CD14-positive monocyte (primary cell): ENCODE measurements at places on chromosomes 7 and 10.

- DNase-seq, result no peak
Observed at GRCh38 chr10:32171204-32171603, 115.0 kb upstream of the KIF5B start.

DNA sequence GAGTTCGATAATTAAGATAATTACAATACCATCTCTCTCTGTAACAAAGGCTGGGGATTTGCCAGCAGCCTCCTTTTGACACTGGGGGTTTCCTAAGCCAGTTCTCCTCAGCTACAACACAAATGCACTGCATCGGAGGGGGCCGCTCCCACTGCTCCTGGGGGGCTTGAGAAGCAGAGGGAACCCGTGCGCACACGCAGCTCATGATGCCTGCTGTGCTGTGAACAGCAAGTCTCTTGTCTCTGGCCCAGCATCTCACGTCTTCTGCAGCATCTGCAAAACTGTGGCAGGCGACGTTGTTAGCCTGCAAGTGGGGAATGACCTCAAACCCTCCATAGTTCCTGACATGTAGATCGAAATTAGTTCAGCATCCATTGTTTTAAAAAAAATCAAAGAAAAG lies 5.5 kb downstream of the VIPR2 start:
- DNase-seq, result no peak

DNA sequence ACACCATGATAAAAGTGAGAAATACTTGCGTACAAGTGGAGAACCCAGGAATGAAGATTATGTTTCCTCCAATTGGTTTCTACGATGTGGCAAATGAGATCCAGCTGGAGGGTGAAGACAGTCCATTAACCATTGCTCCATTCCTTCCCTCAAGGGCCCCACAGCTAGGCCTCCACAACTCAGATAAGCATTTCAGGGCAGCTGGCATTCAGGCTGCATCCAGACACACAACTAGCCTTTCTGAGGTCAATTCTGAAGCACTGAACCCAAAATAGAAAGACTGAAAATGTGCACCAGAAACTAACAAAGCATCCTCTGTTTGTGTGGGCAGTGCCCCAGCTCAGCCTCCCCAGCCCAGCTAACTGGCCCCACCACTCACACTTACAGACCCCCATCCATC lies 94.8 kb downstream of the GSAP start:
- DNase-seq, result no peak

GRCh38 chr10:23342213-23342884 lies 2.2 kb downstream of the C10orf67 start:
- no peak for DNase-seq

GRCh38 chr7:22219739-22220493 lies 137.0 kb downstream of the RAPGEF5 start:
- DNase-seq, result no peak

- no peak for DNase-seq
Observed at GRCh38 chr10:60992636-60993035, 48.7 kb upstream of the RHOBTB1 start.

GRCh38 chr7:89623018-89623672 lies 531.1 kb upstream of the STEAP1 start:
- no peak for DNase-seq

DNA sequence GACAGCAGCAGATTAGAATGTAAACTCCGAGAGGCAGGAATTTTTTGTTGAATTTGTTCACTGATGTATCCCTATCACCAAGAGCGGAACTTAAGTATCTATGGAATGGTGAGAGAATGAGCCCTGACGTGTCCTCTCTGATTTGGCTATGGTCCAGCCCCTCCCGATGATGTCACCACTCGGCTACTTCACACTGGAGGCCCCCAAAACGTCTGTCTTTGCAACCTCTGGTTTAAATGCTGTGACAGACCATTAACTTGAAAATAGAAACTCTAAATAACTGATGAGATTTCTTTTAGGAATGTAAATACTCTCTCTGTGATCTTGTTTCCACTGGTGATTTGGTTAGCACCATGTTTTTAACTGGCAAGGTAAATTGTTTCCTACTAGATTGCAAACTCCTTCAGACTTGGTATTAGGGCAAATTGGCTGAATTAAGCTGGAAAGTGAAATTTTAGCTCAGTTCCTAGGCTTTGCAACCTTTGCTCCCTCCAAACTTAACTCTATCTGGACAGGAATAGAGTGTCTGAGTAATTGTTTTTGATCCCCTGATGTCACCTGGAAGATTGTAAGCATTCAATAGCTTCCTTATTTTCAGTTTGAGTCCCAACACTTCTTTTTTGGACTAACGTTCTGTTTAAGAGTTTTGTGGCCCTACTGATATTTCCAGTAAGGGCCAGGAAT lies 19.1 kb downstream of the SLC16A12 start:
- no peak for DNase-seq

DNA sequence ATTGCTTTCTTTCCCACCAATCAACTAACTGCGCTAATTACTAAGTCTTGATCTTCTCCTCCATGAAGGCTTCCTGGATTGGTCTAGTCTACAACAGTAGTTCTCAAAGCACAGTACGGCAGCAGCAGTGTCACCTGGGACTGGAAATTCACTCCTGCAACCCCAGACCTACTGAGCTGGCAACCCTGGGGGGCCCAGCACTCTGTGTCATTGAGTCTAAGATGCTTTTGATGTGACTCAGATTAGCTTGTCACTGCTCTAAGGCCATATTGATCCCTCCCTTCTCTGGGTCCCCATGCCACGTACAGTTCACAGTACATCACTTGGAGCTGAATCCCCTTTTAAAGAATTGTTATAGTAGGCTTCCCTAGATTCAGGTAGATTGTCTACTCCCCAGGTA lies 65.7 kb upstream of the KMT2C start:
- DNase-seq, result no peak

GRCh38 chr7:101614098-101614938 lies 14.8 kb downstream of the MYL10 start:
- no peak for DNase-seq

- DNase-seq, result no peak
Observed at GRCh38 chr7:157612009-157612663, 275.3 kb downstream of the DNAJB6 start.

DNA sequence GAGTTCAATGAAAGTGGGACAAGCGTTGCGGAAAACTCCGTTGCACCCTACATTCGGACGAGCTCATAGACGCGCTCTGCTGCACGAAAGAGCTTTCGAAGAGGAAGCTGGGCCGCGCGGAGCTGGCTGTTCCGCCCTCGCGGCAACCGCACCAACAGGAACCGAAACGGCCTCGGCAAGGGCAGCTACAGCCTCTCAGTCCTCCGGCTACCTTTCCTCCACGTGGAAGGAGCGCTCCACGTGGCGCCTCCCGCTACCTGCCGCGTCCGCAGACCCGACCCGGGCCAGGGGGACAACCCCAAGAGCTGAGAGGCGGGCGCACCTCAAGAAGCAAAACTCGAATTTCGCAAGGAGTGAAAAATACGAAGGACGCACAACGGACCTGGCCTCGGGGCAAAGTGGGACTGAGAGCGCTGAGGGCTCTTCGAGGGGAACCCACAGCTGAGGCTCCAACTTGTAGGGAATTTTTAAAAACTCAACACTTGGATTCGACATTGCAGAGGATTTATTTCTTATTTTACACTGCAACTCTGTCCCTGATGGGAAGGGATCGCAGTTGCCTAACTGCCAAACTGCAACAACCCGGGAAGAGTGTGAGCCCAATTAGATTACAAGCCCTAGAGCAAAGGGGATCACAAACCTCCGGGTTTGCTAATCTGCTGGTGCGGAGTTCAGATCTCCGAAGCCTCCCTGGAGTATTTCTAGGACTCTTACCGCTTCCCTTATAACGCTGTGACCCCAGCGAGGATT lies 1.4 kb downstream of the HPSE2 start:
- peak; percentile 57 for DNase-seq

DNA sequence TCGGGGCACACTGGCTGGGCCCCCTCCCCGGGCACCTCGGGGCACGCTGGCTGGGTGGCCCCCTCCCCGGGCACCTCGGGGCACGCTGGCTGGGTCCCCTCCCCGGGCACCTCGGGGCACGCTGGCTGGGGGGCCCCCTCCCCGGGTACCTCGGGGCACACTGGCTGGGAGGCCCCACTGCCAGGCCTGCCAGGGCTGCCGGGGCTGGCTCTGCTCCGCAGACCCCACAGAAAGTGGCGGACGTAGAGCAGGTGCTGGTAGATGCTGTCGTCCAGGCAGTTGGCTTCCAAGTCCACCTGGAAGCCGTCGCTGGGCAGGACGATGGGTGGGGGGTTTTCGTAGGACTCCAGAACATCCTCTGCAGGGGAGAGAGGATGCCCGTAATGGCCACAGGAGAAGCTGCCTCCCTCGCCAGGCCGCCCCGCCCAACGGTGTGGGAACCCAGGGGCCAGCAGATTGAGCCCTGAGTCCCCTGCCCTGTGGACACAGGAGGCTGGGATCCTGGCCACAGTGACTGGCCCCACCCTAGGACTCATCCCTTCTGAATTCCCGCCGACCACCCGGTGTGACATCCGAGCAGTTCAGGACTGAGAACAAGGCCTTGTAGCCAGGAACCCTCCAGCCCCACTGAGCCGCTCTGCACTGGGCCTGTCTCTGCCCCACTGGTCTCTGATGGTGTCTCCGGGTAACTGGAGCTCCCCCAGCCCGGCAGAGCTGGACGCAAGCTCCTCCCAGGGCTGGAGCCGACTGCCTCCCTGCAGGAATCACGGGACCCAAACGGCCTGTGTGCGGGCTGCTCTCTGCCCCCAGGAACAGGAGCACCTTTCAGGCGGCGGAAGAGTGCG lies 28.2 kb downstream of the AP5Z1 start:
- no peak for DNase-seq

- DNase-seq, result no peak
Observed at GRCh38 chr7:16421333-16422102, at the start of gene CRPPA. Gene CRPPA, minus strand, starts transcription at chr7:16421538. Its CDS starts 216 bp downstream, at chr7:16421322.
